ENCODE measurements at places on chromosomes 3 and 15. TPM values are rescaled to one million over a fixed set of nuclear protein-coding genes. Genes with fewer than 3 reads are reported as not detected.

GOLGA6D gene
- total RNA-seq, result not detected

CDHR4 gene
- 0.07 TPM for total RNA-seq

NUP210 gene
- 0.10 TPM for total RNA-seq

SST gene
- total RNA-seq, result not detected

AGBL1 gene
- not detected for total RNA-seq

TF gene
- 0.20 TPM for total RNA-seq

CYP11A1 gene
- total RNA-seq, result 0.26 TPM

ITIH4 gene
- 2.5 TPM for total RNA-seq

C15orf39 gene
- 8.6 TPM for total RNA-seq

GPR160 gene
- 0.26 TPM for total RNA-seq
